RWPE1 (cell line): ENCODE measurements at places on chromosomes 7 and 10.
A peak's percentile ranks its signal among the peaks of the same experiment; 100 is the strongest.

- DNase-seq = no peak
These were observed 37.3 kb downstream of the LIPJ start for GRCh38 chr10:88623835-88624234.

GRCh38 chr7:154587792-154588191 is 415.1 kb downstream of the PAXIP1 start:
- no peak for DNase-seq

DNA sequence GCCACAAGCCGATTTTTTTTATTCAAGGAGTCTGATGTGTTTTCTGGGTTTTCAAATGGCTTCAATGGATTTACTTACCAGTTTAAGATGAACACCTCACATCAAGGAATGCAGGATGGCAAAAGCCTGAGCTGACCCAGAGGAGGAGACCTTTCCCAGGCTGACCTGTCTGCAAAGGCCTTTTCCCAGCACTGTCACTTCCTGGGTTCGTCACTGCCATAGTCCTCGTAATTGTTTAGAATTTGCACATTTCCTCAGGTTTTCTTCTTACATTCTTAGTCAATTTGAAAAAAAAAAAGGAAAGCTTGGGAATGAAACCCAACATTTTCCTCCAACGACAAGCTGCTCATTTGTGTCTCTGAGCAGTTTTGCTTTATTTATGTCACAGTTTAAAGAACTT is 42.0 kb downstream of the PTER start:
- DNase-seq = no peak

- no peak for DNase-seq
These were observed 320.7 kb downstream of the SUGCT start for GRCh38 chr7:40455485-40455884.

GRCh38 chr7:2651336-2651735 is 19.6 kb downstream of the TTYH3 start:
- no peak for DNase-seq

GRCh38 chr10:116629340-116629739 is 8.6 kb downstream of the PNLIPRP2 start:
- DNase-seq = no peak

GRCh38 chr7:10706875-10707493 is 266.7 kb upstream of the PHF14 start:
- DNase-seq = no peak

GRCh38 chr10:26274391-26274790 is 57.8 kb downstream of the GAD2 start:
- DNase-seq = no peak

GRCh38 chr7:107230334-107230733 is 61.5 kb downstream of the HBP1 start:
- peak; percentile 63 for DNase-seq

DNA sequence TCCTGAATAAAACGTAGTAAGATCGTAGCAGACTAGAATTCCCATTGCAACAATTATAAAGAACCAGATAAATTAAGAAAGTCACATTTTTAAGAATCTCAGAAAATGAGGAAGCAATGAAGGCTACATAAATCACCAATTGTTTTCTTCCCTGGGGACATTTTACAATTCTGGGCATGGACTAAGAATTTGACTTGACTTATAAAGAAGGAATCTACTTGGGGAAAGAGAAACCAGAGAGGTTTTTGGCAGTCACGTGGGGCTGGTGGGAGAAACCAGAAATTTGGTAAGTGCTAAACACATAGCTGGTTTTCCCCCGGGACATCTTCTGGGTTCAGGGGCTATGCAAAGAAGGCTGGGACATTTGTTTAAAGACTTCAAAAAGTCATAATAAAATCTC is 109.8 kb upstream of the IL6 start:
- DNase-seq = no peak

GRCh38 chr7:112058686-112059085 is 147.5 kb downstream of the DOCK4 start:
- DNase-seq = no peak

GRCh38 chr10:7186387-7187018 is 224.3 kb downstream of the SFMBT2 start:
- DNase-seq = no peak

- DNase-seq = no peak
These were observed 43.8 kb downstream of the SMNDC1 start for GRCh38 chr10:110260746-110261477.

GRCh38 chr7:87774690-87775089 is 101.5 kb downstream of the SLC25A40 start:
- DNase-seq = no peak

DNA sequence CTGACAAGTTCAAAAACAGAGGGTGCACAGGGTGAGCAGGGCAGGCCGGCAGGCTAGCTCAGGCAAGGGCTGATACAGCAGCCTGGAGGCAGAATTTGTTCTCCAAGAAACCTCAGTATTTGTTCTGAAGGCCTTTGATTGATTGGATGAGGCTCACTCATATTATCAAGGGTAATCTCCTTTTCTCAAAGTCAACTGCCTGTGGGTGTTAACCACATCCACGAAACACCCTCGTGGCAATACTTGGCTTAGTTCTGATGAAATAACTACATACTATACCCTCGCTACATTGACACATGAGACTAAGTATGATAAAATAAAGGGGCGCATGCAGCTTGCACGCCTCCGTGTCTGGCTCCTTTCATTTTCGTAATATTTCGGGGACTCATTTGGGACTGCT is 4.4 kb upstream of the PPP2R2D start:
- DNase-seq = no peak

GRCh38 chr10:122053314-122053713 is 64.4 kb downstream of the TACC2 start:
- no peak for DNase-seq

GRCh38 chr7:27424749-27425148 is 182.1 kb downstream of the EVX1 start:
- no peak for DNase-seq

- DNase-seq = no peak
These were observed 42.1 kb downstream of the CUX1 start for GRCh38 chr7:101859411-101860106.

GRCh38 chr7:80411621-80412020 is 100.2 kb downstream of the GNAT3 start:
- DNase-seq = no peak

DNA sequence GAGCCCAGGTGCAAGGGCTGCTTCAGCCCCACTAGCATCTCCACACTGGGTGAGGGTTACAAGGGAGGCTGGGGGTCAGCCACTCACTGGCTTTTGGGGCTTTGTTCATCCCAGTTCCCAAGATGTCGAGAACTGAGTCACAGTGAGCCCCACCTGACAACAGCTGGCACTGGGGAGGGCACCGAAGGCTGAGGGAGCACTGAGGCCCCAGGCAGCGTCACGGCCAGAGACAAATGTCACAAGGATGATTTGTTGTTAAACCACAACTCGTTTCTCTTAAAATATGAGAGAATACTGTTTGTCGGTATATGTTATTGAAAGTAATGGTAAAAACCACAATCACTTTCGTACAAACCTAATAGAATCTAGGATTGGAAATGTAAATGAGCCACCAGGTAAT is 219.9 kb downstream of the CELF2 start:
- no peak for DNase-seq

DNA sequence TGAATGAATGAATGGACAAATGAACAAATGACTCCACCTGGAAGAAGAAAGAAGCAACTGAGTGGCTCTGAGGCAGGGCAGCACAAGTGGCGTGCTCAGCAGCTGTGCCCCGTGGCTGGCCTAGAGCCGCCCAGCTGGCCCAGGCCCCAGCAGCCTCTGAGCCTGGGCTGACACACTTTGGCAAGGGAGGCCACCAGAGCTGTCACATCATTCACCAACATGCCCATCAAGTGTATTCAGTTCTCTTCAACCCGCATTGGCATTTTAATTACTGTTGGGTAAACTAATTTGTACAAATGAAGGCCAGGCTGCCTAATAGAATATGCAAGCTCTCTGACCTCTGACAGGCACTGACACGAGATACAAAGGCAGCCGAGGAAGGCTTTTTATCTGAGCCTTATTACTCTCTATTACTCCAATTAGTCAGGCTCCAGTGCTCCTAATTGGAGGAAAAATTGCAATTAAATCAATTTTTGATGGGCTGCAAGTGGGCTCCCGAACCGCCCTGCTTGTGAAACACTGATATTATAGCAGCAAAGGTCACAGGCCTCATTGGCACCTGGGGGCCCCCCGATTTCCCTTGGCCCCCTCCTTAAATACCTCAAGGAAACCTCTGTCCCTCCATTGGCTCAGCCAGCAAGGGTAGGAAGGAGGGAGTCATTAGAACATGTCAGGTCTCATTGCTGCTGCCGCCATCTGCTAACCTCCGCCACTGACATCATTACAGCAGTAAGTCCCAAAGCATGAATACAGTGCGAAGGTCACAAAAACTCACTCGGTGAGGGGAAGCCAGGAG is 41.9 kb downstream of the DPCD start:
- DNase-seq = no peak

DNA sequence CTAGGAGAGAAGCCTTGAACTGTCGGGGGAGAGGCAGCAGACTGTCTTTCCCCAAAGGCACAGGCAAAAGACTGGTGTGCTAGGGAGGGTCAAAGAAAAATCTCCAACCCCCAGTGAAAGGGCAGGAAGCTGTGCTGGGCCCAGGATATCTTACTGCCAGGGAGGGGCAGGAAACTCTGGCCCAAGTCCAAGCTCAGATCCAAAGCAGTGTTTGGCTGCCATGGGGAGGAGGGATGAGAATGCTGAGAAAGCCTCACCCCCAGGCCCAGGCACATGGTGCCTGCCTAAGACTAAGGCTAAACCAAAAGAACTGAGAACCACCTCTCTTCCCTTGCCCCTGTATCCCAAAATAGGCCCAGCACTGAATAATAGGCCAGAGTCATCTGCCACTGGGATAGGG is 171.2 kb downstream of the PLPP4 start:
- no peak for DNase-seq

DNA sequence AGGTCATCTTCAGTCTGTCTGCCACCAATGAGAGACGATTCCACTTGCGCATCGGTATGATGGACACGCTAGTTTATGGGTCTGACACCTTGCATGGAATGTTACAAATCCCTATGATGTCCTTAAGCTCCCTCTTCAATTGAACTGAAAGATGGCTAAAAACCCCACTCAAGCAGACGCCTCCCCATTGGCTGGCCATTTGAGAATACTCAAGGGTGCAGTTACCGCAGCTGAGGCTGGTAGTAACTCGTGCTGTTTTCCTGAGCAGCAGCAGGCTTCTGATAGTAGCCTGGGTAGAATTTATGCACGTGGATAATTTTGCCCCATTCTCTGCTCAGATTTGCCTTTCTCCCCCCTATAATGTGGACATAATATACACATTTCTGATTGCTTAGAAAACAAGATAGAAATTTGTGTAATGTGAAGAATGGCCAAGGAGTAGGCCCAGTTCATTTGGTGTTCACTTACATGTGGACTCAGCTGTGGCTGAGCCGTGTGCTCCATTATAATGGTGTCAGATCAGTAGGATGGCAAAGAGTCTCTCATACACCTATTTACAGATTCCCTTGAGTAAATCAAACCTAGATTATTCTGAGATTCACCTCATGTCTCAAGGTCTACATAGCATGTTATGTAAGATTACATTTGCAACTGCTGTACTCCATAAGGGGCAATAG is 142.8 kb downstream of the HIBADH start:
- no peak for DNase-seq

DNA sequence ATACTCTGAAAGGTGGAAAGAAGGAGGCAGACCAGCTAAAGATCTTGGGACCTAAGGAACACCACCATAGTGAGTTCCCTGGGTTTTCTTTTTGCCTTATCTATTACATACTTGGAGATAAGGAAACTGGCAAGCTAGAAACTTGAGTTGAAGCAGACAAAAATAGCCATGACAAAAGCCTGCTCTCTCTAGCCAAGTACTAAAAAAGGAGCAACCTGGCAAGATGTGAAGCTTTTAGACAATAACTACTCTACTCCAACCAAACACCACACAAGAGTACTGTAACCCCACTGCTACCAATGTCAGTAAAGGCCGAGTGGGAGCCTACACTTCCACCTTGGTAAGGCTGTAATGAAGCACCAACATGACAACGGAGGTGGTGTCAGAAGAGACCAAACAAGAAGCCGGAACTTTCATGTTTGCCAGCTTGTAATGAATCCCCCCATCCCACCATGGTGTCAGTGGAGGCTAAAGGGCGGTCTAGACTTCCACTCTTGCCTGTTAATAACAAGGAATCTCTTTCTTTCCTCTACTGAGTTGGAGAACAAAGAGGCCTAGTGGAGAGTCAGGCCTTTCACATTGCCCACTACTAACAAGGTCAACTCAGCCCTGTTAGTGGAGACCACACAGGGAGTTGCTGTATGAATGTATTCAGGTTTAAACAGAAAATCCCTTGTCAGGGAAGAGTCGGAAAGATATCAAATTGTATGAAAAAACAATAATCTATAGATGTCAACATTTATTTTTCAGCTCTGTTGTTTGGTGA is 55.8 kb upstream of the DYNC1I1 start:
- DNase-seq = no peak

DNA sequence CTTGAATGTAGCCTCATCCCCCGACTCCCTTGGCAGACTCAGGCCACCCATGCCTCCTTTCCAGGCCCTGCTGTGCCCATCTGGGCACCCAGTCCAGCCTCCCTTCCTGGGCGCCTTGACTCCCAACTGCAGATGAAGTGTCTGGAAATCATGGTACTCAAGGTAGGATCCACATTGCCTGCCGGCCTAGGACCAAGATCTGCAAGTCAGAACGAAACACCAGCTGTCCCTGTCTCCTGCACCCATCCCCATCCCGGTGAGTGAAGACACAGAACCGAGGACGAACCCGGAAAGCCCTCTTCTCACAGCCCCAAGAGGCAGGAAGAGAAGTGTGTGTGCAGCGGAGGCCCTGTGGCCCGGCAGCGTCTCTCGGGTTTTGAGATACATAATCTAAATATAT is 205.1 kb downstream of the EMX2 start:
- DNase-seq = no peak

- no peak for DNase-seq
These were observed 129.4 kb downstream of the NRBF2 start for GRCh38 chr10:63262430-63263073.

- peak; percentile 46 for DNase-seq
These were observed 147.7 kb upstream of the BMPER start for GRCh38 chr7:33757563-33758165.

DNA sequence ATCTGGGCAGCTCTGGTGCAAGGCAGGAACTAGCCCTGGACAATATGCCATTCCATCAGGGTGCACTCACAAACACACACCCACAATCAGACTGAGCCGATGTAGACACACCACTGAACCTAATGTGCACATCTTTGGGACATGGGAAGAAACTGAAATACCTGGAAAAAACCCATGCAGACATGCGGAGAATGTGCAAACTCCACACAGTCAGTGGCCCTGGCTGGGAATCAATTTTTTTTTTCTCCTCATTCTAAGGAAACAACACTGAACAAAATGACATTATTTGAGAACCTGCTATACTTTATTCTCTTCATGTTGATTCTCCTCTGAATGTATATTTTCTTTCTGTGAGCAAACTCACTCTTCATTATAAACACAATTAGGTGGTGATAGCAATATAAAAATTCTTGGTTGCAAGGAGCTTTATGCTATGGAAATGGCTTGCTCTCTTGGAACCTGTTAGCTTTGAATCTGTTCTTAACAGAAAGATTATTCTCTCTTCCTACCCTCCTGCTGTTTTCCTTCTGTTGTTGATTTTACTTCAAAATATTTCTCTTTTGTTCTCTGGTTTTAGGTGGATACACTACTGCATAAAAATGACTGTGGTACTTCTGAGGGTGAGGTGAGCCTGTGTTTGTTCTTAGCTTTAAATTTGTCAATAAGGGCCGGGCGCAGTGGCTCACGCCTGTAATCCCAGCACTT is 33.0 kb upstream of the MICU1 start:
- no peak for DNase-seq

GRCh38 chr7:94675356-94675755 is 19.4 kb upstream of the SGCE start:
- DNase-seq = no peak
